Stimulated activated CD8-positive, alpha-beta memory T cell treated with anti-CD3 and anti-CD28 coated beads, Interleukin-4, amount 100 ng/mL, for 1 hour (primary cell): ENCODE measurements at places on chromosomes 3 and 15.

GRCh38 chr3:22569570-22569969, 633.6 kb upstream of the UBE2E2 start:
- no peak for DNase-seq

GRCh38 chr15:66565741-66566144, at the start of gene LCTL:
Gene LCTL, minus strand, starts transcription at chr15:66565998. Its CDS starts 633 bp downstream, at chr15:66565365.
- DNase-seq: no peak

DNA sequence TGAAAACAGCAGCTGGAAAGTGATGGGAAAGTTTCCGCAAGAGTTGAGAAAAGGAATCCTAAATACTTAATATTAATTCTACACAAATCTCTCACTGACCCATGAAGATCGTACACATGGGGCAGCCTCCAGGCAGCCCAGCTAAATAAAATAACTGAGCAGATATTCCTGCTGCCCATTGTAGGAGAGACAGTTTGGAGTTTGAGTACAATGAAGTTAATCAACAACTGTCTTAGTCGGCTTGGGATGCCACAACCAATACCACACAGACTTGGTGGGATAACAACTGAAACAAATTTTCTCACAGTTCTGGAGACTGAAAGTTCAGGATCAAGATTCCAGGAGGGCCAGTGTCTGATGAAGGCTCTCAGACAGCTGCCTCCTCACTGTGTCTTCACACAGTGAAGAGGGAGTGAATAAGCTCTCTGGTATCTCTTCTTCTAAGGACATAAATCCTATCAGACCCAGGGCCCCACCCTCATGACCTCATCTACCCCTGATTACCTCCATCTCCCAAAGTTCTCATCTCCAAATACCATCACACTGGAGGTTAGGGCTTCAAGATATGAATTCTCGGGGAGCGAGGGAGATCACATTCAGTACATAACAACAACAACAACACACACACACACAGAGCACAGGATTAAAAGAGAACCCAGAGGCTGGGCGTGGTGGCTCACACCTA, 9.7 kb downstream of the TRPM7 start:
- no peak for DNase-seq

- DNase-seq: no peak
Observed at GRCh38 chr15:92915766-92916435, 15.8 kb downstream of the CHD2 start.

DNA sequence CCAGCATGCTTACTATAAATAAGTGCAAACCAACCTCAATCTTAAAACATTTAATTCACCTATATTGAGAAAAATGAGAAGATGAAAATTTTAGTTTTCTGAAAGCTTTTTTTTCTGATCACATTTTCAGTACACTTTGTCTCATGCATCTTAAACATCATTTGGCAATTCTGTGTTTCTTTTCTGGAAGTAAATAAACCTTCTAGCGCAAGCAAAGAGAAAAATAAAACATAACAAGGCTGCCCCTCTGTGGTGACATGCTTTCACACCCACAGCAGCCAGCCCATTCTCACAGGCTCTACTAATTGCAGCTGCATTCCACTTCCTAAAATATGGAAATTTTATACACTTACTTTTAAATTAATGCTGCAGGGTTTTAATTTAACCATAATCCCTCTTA, 90.1 kb downstream of the NEK10 start:
- DNase-seq: no peak

- no peak for DNase-seq
Observed at GRCh38 chr3:196918968-196919367, 23.4 kb downstream of the NCBP2 start.

DNA sequence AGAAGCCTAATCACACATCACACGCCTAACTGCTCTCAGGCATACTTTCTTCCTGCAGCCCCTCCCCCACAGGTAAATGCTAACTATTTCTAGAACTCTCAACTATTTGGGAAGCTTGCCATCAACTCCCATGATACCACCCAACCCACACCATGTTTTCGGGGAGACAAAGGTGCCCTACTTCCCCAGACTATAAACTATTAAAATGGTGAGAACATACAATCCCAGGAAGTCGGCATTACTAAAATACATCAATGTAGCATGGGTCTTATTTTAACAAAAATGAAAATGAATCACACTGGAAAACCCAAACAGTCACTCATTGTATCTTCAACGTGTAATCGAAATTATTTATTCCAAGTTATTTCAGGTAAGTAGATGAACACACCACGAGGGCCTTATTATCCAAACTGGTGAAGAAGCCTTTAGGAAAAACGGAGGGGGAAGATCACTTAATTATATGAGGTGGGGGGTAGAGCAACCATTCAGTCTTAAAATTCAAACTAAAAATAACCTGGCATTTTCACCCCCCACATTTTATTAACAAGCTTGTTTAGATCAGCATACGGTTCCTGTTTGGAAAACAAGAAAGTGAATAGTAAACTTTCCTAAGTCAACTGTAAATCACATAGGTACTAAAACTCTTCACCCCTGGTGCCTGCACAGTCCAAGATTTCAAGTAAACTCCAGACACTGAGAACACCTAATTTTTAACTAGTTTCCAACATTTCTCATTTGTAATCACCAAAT, 1.9 kb downstream of the TBL1XR1 start:
- DNase-seq: no peak

- no peak for DNase-seq
Observed at GRCh38 chr3:190968616-190969015, 106.1 kb upstream of the GMNC start.

- DNase-seq: no peak
Observed at GRCh38 chr3:89262309-89262929, 155.0 kb downstream of the EPHA3 start.

DNA sequence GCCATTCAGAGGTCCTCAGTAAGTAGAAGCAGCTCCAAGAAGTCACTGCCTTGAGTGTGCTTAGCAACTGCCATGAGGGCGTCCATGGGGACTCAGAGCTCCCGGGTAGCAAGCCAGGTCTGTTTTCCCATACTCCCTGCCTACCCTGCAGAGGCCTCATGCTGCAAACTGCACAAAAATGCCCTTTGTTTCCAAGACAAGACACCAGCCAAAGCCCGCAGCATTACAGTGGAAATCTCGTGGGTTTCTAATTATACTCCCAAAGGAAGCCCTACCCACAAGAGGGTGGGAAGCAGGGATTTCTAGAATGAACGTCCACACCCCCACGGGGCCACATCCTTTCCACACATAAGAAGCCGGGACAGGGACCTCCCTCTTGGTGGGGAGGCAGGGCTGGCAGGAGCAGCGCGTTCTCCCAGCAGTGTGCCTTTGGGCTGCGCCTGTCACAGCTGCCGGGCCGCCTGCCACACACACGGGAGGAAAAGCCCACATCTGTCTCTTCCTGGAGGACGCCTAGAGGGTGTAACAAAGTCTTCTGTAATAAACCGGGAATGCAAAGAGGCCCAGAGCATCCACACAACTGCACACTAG, 31.1 kb downstream of the FAM174B start:
- no peak for DNase-seq

DNA sequence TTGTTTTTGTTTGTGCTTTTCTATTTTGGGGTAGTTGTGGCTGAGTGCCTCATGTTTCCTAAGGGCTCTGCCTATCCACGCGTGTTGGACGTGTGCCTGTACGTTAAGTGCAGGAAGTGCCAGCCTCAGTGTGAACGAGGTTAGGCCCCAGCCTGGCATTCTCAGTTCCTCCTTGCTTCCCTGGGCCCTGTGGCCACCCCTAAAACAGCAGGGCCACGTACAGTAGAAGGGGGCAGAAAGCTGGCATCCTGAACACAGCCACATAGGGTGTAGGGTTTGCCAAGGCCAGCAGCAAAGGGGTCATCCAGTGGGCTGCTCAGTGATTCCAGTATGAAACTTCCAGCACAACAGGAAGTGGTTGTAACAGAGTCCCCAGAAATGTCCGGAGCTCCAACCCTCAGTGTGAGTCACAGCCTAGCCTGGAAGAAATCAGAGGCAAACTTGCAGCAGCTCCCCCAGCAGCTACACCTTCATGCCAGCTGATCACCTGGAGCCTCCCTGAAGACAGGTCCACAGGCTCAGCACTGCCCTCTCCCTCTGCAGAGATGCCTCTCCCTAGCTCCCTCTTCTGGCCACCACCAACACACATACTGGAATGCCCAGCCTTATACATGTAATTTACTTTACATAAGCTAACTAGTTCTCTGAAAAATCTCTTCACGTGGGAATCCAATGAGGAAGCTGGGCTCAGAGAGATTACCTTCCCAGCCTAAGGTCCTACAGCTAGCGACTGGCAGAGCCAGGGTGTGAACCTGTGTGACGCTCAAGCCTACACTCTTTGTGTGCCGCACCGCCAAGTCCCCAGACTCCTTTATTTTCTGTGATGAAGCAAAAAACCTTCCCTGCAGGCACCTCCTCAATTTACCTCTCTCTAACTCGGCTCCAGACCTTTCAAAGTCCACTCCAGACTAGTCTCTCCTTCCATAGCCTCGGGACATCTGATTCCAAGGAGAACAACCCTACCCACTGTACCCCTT, 26.6 kb downstream of the ILDR1 start:
- no peak for DNase-seq

DNA sequence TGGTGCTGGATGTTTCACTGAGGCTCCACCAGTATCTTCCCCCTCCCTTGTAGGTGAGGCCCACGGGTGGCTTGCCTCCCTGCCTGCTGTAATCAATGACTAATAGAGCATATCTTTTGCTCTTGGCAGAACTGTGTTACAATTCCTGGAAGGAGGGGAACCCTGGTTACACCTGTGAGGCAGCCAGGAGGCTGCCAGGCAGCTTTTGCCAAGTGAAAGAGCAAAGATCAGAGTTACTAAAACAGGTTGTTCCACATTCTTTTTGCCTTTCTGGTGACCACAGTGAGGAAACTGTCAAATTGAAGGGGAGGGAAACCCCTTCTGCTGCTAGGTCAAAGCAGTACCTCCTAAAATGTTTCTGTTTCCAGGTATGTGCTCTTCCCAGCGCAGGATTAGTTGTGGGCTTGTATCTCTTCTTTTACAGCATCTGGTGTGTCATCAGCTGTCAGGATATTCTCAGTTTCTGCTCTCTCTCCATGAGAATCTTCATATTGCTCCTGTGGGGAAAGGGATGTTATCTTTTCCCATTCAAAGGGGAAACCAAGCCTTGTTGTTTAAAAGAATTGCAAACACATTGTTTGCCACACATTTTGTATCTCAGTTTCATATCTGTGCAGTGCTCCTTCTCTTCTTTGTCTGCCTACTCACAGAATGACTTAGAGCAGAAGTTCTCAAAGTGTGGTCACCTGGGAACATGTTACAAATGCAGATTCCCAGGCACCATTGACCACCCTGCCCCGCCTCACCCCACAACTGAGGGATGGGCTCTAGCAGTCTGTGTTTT, 137.4 kb upstream of the UMPS start:
- DNase-seq: no peak

DNA sequence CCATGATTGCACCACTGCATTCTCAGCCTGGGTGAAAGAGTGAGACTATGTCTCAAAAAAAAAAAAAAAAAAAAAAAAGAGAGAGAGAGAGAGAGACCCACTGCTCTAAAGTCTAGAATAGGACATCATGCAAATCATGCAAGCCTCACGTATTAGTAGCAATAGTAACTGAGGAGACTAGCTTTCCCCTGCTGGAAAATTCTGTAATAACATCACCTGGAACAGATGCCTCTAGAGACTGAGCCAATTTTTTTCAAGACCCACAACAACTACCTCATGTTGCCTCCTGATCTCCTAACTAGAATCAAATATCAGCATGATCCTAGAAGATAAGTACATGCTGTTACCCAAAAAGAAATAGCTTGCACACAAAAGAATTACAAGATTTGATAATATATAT, 461.9 kb downstream of the AGBL1 start:
- DNase-seq: no peak

- no peak for DNase-seq
Observed at GRCh38 chr3:172347895-172348679, 100.2 kb downstream of the GHSR start.

DNA sequence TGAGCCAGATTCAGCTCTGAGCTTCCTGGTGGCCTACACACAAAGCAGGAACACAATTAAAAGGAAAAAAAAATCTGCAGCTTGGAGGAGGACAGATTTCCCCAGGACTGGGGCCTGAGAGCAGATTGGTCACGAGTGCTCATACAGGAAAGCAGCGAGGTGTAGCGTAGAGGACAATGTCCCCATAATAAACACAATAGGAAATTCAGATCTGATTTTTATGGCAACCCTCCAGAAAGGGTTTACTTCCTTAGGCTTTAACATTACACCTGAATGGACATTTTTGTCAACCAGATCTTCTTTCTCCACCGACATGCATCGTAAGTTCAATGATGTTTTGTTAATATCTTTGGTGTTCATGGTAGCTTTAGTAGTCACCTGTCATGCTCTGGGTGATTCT, 23.3 kb downstream of the SLC6A20 start:
- no peak for DNase-seq

- no peak for DNase-seq
Observed at GRCh38 chr3:117748131-117748530, 1038.6 kb downstream of the TUSC7 start.
